ENCODE measurements at places on chromosomes 4 and X. TPM values are rescaled to one million over a fixed set of nuclear protein-coding genes. Genes with fewer than 3 reads are reported as not detected.
A peak's percentile ranks its signal among the peaks of the same experiment; 100 is the strongest.

GRCh38 chr4:163048447-163048846 lies 118.2 kb downstream of the NAF1 start:
- DNase-seq: peak; percentile 49

DNA sequence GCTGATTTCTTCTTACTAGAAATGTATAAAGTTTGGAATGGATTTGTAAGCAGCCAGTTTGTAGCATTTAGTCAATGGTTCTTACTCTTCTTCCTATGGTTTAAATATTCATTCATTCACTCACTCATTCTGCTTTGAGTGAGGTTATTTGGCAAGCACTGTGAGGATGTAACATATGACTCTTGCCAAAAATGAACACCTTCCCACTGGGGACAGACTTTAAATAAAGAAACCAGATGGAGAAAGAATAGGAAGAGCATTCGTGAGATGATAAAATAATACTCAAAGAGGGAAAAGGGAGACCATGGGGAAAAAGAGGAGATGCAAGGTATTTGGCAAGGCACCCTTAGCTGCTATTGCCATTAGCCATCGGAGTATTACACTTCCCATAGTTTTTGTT lies 586.1 kb downstream of the ADGRL3 start:
- no peak for DNase-seq

DNA sequence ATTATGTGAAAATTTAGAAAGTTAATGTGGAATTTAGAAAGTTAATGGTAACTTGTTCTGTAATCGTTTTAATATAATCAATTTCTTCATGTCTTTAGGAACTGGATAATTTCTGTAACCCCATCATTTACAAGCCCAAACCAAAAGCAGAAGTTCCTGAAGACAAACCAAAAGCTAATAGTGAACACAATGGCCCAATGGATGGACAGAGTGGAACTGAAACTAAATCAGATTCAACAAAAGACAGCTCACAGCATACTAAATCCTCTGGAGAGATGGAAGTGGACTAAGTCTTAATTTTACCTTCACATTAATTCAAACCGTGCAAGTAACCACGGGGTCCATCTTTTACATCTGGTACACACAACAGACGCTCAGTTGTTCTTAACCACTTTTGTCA lies 48.1 kb upstream of the PLK4 start:
- no peak for DNase-seq

DNA sequence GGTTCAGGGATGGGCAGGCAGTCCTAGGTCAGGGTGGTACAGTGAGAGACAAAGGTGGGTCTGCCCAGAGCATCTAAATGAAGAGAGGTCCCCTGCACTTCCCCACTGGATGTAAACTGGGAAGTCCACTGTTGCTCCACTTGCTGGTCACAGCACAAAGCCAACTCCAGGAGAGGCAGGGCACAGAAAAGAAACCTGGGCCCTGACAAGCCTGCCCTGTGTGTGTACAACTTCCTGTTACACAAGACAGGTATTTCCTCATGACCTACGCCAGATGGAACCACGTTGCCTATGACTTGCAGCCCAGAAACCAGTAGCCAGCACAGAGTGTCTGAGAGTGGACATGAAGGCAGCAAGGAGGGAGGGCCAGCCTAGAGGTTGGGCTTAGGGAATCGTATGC lies 161.8 kb downstream of the SH3KBP1 start:
- no peak for DNase-seq

DNA sequence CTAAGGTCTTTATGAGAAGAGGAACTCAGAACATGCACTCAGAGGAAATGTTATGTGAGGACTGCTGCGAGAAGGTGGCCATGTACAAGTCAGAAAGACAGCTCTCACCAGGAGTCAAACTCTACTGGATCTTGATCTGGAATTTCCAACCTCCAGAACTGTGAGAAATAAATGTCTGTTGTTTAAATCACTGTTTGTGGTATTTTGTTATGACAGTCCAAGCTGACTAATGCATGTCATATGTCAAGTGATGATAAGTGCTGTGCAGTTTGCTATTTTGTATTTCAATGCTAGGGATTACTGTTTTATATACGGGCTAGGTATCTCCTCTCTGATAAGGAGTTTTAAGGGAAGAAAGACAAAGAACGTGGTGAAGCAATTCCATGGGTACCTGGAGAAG lies 162.3 kb downstream of the CPEB2 start:
- DNase-seq: no peak

DNA sequence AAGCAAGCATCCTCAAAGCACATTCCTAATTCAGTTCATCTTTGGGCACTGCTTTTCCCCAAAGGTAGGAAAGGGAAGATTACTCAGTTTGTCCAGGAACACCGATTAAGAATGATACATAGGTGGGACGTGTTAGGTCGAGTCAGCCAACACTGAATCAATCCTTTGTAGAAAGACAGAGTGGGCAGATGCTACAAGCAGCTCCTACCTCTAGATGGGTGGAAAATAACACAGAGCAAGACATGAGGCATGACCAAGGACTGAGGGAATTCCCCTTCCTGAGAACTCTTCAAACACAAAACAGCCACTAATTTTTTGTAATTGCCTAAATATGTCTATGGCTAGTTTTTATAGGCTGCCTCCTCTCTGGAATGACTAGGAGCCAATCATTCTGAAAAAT lies 331.7 kb downstream of the HNRNPD start:
- no peak for DNase-seq

GRCh38 chrX:15382813-15383212 lies 1.4 kb downstream of the VEGFD start:
- DNase-seq: no peak

DNA sequence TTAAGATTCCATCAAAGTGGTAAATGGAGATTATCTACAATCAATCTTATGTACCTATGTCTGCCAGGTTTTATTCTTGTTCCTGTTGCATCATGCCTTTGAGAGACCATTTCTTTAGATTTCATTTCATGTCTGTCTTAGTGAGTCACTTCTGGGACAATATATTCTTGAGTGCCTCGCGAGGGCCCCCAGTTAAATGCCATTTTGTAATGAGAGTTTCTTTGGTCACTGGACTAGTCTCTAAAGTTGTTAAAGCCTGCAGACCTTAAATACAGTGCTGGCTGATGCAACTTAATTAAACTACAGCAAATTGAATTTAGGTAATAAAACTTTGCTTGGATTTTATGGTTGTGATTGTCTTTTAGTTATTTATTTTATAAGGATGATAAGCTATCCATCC lies 87.2 kb upstream of the PITX2 start:
- DNase-seq: no peak

The CXorf49 gene
- total RNA-seq: not detected

The PAGE1 gene
- not detected for total RNA-seq

The IL15 gene
- total RNA-seq: 0.61 TPM

The MSX1 gene
- total RNA-seq: not detected

The CLNK gene
- total RNA-seq: not detected
